ENCODE measurements at places on chromosomes 11 and 22. TPM values are rescaled to one million over a fixed set of nuclear protein-coding genes. Genes with fewer than 3 reads are reported as not detected.

Gene IL17REL
- total RNA-seq: not detected

- DNase-seq: no peak
These were observed 419.4 kb downstream of the BRD1 start for GRCh38 chr22:49408102-49408836.

- DNase-seq: no peak
These were observed 10.6 kb downstream of the TBC1D22A start for GRCh38 chr22:46773076-46773475.

GRCh38 chr11:78373689-78374088 lies 43.9 kb downstream of the GAB2 start:
- DNase-seq: peak; percentile 59

DNA sequence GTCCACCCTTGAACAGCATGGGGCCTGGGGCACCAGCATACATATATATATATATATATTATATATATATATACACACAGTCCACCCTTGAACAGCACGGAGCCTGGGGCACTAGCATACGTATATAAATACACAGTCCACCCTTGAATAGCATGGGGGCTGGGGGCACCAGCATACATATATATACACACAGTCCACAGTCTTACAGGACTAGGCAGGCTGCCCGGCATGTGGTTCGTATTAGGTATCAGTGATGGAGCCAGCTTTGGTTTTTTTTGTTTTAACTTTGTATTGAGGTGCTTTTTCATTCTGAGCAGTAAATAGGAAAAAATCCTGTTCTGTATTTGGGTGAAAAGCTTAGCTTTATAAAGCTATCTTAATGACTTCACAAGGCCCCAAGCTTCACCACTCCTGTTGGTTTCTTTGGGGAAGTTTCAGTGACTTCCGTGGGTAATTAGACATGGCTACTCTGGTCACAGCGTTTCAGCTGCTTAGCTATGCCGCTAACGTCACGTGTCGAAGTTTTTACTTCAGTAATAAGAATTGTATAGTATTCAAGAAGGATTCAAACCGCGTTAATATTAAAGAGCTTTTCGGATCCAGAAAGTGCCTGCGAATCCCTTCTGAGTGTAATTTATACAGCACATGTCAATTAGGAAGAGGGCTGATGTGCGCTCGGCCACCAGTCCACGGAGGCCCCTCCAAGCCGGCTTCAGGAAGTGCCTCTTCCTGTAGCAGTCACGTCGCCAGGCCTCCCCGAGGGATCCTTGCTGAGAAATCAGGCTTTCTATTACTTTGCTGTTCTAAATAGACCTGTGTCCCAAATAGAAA lies 179.7 kb downstream of the TBC1D22A start:
- DNase-seq: no peak

- no peak for DNase-seq
These were observed 7.3 kb upstream of the SYT7 start for GRCh38 chr11:61587951-61588727.

Gene PDGFD
- 14.3 TPM for total RNA-seq

Measured in SJCRH30 (cell line).